Common myeloid progenitor, CD34-positive (primary cell): ENCODE measurements at places on chromosomes 13 and 19.
A peak's percentile ranks its signal among the peaks of the same experiment; 100 is the strongest.

- DNase-seq, result peak; percentile 70
These were observed 50.3 kb upstream of the SIN3B start for GRCh38 chr19:16778796-16779411.

GRCh38 chr13:112342841-112343361 is 33.3 kb upstream of the SPACA7 start:
- no peak for DNase-seq

- no peak for DNase-seq
These were observed 23.1 kb upstream of the ONECUT3 start for GRCh38 chr19:1730157-1730556.

DNA sequence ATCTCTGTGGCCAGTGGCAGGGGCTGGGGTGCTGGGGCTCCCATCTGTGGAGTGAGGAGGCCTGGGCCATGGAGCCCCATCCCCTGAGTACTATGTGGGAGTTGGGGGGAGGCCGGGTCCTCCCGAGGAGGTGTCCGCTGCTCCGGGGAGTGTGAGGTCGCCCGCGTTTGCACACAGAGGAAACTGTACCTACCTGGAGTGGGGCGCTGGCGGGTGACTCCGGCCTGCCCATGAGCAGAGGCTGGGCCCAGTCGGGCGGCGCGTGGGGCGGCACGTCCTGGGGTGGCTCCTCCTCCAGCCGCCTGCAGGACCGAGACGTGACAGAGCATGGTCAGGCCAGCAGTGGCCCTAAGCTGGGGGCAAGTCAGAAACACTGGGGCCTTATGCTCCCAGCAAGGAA is 33.8 kb upstream of the MATK start:
- DNase-seq, result no peak

GRCh38 chr19:35885904-35886303 is 14.4 kb downstream of the NFKBID start:
- DNase-seq, result no peak
